ENCODE measurements at places on chromosomes 1 and 21. TPM values are rescaled to one million over a fixed set of nuclear protein-coding genes. Genes with fewer than 3 reads are reported as not detected.

LRRIQ3 gene
- 0.65 TPM for total RNA-seq

GJA9 gene
- total RNA-seq = not detected

PRDM16 gene
- 0.43 TPM for total RNA-seq

SLC44A5 gene
- 2.7 TPM for total RNA-seq

PRR9 gene
- total RNA-seq = not detected

CA6 gene
- not detected for total RNA-seq
